NCI-H187 (cell line): ENCODE measurements at places on chromosomes 3 and 15.

DNA sequence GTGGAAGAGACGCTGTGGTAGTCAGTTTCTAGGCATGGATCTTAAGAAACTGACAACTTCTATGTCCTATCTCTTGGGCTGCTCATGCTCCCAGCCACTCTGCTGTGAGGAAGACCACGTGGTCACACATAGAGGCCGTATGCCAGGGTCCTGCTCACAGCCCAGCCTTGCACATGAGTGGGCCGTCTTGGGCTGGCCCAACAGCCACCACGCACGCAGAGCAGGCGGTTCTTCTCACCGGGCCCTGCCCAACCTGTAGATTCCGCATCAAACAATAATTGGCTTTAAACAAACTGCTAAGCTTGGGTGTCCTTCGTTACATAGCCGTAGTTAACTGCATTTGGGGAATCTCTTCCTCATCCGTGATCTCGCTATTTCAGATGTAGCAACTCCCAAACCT is 26.0 kb downstream of the SLC41A3 start:
- DNase-seq = no peak

DNA sequence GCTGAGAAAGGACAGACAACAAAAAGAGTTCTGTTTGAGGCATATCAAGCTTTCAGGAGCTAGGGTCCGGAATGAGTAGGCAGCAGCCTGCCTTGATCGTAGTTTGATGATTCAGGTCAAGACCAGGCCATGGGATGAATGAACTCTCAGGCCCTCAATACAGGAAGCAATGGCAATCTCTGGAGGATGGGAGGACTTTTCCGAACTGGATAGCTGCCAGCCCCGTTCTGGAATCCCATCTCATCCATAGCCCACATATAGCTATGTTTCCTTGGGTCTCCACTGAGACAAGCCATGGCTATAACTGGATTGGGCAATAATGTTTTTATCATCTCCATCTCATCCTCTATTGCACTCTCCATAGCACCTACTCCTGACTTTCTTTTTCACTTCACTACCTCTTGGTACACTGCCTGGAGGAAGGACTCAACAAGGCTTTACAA is 12.8 kb downstream of the AHSG start:
- DNase-seq = no peak

GRCh38 chr3:196124608-196125007 is 42.7 kb upstream of the TFRC start:
- no peak for DNase-seq

DNA sequence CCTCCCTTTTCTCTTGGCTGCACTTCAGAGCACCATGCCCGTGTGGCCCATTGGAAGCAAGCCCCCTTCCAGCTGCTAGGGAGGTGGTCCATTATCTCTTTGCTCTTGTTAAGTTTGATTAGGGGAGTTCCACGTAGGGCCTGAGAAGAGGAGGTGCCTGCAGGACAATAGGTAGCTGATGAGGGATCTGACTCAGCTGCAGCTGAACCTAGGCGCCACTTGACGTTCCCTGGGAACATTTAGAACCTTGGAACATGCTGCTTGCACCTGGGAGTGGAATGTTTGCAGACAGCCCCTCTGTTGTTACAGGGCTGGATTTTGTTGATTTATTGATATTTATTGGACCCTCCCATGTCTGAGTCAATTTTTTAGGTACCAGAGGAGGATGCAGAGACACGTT is 4.7 kb downstream of the SMAD3 start:
- DNase-seq = no peak
